ENCODE measurements at places on chromosomes 7 and 10.
A peak's percentile ranks its signal among the peaks of the same experiment; 100 is the strongest.

DNA sequence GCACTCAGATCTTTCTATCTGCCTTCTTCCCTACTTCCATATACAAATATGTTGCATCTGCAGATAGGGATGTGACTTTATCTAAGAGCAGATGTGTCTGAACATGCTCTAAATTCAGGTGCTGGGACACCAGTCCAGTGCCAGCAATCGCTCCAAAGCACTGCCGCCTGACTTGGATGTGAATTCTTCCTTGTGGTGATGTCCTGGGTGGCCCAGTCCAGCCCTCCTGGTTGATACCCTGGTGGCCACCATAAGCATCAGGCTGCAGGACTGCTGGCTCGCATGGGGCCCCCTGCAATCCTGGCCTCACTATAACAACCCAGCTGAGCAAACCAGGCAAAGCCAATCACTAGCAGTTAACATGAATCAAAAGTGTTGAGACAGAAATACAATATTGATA is 149.2 kb upstream of the PDE1C start:
- DNase-seq: no peak

DNA sequence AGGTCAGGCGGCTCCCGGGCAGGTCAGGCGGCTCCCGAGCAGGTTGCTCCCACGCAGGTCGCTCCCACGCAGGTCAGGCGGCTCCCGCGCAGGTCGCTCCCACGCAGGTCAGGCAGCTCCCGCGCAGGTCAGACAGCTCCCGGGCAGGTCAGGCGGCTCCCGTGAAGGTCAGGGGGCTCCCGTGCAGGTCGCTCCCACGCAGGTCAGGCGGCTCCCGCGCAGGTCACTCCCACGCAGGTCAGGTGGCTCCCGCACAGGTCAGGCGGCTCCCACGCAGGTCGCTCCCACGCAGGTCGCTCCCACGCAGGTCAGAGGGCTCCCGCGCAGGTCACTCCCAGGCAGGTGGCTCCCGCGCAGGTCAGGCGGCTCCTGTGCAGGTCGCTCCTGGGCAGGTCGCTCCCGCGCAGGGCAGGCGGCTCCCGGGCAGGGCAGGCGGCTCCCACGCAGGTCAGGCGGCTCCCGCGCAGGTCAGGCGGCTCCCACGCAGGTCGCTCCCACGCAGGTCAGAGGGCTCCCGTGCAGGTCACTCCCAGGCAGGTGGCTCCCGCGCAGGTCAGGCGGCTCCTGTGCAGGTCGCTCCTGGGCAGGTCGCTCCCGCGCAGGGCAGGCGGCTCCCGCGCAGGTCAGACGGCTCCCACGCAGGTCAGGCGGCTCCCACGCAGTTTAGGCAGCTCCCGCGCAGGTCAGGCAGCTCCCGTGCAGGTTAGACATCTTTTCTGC is 30.7 kb downstream of the PTPRN2 start:
- DNase-seq: no peak

GRCh38 chr10:79345241-79346011 is 1.8 kb upstream of the PPIF start:
- DNase-seq: peak; percentile 39

- no peak for DNase-seq
Observed at GRCh38 chr7:98698976-98699375, 81.9 kb downstream of the NPTX2 start.

- no peak for DNase-seq
Observed at GRCh38 chr7:112763298-112763697, 26.9 kb downstream of the TMEM168 start.

GRCh38 chr7:79984210-79984609 is 150.4 kb upstream of the GNAI1 start:
- peak; percentile 63 for DNase-seq

DNA sequence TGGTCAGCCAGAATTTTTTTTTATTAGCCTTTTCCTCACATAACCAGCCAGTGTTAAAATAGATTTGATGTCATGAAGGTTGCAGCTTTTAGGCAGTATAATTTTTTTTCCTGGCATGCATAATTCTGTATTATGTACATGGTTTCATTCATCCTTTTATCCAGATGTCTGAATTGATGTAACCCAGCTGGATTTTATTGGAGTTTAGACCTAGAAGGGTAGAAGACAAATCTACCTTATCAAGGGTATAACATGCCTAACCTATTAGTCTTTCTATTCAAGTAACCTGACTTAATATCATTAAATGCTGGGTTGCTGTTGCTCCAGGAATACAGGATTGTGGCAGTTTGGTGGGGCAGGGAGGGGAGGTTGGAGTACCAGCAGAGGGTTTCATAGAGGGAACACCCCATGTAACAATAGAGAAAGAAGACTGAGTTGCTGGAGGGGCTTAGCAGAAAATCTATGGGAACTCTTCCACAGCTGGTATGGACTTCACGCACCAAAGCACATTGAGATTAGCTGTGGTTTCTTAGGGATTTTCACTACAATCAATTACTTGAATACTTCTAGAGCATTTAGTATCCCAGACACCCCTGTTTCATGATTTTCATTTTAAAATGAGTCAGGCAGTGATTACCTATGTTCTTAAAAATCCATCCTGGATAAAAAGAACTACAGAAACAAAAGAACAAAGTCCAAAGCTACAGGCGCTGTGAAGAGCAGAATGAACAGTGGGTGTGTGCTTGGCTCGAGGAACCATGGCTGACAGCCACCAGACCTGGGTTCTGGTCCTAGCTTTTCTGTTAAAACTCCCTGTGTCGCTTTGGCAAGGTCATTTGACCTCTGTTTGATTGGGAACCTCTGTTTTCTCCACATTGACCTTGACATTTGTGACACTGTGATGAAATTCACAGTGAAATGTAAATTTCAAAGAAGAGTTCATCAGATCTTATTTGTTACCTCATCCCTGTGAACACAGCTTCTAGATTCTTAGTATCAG is 93.5 kb downstream of the CREM start:
- no peak for DNase-seq

GRCh38 chr7:35508623-35509400 is 186.1 kb downstream of the HERPUD2 start:
- DNase-seq: no peak

DNA sequence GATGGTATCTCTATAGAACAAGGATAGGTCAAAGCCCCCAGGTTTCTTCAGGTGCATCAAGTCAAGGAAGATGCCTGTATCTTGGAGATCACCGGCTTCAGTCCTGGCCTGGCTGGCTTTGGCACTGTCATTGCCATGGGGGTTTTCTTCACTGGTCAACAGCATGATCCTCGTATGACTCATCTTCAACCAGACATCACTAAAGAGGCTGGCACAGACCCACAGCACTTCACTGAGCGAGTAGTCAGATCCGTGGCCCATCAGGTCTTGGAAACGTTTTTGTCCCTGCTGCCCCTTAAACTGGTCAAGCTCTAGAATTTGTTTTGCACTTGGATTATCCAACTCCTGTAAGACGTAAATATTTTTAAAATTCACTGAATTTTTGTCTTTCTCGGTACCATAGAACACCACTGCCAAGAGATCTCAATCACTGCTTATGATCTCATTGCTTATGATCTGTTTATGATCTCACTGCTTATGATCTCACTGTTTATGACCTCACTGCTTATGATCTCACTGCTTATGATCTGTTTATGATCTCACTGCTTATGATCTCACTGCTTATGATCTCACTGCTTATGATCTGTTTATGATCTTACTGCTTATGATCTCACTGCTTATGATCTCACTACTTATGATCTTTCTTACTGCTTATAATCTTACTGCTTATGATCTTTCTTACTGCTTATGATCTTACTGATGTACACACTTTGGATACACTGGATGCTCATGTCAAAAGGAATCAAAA is 135.2 kb downstream of the CYP26A1 start:
- DNase-seq: peak; percentile 32

DNA sequence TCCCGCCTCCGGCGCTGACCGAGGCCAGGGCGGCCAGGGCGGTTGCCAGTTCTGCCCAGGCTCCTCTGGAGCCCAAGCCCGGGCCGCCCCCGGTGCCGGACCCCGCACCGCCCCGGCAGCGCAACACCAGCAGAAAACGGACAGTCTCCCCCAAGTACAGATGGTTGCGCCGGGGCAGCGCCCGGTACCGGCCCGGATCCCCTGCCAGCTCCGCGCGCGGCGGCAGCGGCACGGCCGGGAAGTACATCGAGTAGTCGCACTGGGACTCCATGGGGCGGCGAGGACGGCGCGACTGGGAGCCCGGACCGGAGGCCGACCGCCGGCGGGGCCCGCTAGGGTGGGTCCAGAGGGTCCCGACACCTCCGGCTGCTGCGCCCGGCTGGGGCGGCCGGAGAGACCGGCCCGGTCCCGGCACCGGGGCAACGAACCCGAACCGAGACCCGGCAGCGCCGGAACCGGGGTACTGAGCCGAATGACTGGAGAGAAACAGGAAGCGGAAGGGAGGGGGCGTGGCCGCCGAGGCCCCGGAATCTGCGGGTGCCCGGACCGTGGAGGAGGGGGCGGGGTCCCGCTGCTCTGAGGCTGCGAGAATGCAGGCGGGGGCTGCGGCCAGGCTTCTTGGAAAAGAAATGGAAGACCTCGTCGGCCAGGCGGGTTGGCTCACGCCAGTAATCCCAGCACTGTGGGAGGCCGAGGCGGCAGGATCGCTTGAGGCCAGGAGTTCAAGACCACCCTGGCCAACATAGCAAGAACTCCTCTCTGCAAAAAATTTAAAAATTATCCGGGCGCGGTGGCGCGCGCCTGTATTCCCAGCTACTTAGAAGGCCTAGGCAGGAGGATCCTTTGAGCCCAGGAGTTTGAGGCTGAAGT is at the start of gene TRAPPC14:
Gene TRAPPC14 (minus strand): TSS at position 495 of the 870 bp plus-strand sequence. CDS start 224 bp downstream, at position 271.
- DNase-seq: peak; percentile 89

- peak; percentile 56 for DNase-seq
Observed at GRCh38 chr10:77919713-77920108, 6.8 kb downstream of the DLG5 start.

Data from SJSA1 (cell line).